ENCODE measurements at places on chromosomes 5 and 9.

- no peak for DNase-seq
Observed at GRCh38 chr5:98474782-98475181, 298.7 kb upstream of the RGMB start.

DNA sequence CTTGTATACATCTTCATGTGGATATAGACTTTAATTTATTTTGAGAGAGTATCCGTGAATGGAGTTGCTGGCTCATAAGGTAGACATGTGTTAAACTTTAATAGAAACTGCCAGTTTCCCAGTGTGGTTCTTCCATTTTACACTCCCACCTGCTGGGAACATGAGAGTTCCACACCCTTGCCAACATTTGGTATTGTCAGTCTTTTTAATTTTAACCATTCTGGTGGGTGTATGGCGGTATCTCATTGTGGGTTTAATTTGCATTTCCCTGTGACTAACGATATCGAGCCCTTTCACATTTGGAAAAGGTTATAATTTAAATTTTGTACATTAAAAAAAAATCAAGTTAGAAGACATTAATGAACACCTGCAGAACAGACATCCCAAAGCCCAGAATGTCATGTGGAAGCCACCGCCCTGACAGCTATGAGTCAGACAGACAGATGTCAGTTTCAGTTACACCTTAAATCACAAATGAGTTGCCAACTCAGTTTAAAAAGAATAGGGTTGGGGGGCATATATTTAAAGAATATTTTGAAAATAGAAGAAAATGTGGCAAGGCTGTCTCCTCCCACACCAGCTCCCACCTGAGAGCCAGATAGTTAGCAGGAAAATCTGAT, 36.9 kb downstream of the ANKRD33B start:
- DNase-seq: peak; percentile 70

DNA sequence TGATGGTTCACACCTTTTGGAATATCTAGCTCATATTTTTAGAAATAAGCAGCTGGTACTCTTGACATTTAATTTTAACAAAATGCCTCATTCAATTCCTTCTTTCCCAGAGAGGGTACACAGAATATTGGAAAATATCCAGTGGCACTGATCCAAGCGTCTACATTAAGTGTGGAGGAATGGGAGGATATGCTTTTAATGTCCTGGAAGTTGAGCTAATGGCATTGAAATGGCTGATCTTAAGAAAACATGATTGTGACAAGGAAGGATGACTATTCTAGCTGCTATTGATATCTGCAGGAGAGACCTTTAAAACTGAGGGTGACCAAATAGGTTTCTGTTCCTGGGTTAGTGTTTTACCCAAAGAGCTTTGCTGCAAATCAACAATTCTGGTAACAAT, 30.0 kb downstream of the ZNF366 start:
- DNase-seq: no peak

DNA sequence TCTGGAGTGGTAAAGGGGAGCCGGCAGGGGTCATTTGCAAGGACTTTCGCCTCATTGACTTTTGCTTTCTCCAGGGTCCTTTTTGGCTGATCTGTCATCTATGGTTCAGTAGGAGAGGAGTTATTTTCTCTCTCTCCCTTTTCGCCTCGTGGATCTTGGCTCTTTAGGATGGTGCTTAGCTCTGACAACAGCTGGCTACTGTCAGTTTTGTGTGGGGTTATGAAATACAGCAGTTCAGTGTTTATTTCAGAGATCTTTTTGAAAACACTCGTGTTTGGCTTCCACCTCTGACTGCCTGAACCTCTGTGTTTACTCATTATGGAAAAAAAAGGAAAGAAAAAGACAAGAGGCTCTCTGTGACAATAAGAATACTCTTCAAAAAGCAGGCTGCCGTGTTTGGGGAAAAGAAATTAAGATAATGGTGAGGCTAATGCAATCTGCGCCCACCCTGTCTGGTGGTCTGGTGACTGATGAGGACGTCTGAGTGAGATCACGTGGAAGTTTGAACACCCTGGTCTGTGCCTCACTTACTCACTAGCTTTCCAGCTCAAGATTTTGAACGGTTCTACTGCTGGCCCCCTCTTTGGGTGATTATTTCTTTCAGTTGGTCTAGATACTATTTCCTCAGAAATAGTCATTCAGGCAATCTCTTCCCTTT, 567.7 kb downstream of the CAAP1 start:
- no peak for DNase-seq

- DNase-seq: no peak
Observed at GRCh38 chr5:83562791-83563557, 91.4 kb downstream of the VCAN start.

GRCh38 chr9:89999534-90000370, 394.9 kb downstream of the GADD45G start:
- DNase-seq: no peak

- DNase-seq: peak; percentile 66
Observed at GRCh38 chr9:36191290-36191645, 547 bp downstream of the CLTA start.

DNA sequence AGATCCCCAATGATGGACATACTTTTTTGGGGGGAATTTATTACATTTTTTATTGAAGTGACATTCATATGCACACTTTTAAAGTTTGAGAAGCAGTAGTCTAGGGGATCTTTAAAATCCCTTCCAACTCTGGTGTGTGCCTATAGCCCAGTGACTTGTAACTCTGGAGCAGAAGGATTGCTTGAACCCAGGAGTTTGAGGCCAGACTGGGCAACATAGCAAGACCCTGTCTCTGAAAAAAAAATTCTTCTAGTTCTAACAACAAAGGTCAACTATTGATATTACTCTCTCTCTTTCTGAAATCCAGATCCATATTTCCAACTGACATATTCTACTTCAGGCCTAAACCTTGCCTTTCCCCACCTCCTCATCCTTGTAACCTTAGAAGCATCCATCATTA, 148.2 kb upstream of the SPRY4 start:
- no peak for DNase-seq

- no peak for DNase-seq
Observed at GRCh38 chr5:141989720-141990119, 20.8 kb downstream of the RNF14 start.

GRCh38 chr5:40402007-40402364, 277.7 kb upstream of the PTGER4 start:
- no peak for DNase-seq

GRCh38 chr9:115756736-115757135, 396.9 kb upstream of the PAPPA start:
- no peak for DNase-seq

- DNase-seq: no peak
Observed at GRCh38 chr5:54793468-54794134, 191.8 kb downstream of the ESM1 start.

DNA sequence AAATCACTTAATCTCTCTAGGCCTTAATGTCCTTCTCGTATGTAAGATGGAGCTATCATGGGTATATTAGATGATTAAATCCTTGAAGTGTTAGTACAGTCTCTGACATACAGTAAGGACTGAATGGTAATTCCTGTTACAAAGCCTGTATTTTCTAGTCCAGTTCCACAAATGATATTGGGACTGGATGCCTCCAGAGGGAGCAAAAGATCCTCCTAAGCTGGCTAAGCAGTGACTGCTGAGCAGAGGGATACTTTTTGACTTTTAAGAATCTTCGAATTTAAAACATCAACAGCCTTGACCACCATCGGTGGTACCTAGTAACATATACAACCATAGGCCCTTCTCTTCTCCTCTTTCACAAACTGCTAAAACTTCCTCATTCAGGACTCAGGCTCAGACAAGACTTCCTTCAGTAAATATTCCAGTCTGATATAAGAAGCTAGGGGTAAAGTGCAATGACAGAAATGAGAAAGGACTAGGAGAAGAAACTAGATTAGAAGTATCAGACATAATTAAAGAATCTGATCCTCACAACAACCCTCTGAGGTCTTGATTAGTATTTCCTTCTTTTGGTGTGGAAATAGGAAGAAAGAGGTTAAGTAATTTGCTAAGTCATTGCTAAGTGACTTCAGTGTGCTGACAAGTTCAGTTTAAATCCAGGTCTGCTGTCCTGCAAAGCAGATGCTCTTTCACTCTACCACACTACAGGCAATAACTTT, 13.9 kb downstream of the PTAR1 start:
- peak; percentile 22 for DNase-seq

GRCh38 chr5:18159331-18159730, 525.1 kb downstream of the TAF11L14 start:
- no peak for DNase-seq

All from erythroblast (primary cell).